Right cardiac atrium (tissue), 5 donors: ENCODE measurements at places on chromosomes 1 and 21. TPM values are rescaled to one million over a fixed set of nuclear protein-coding genes. Genes with fewer than 3 reads are reported as not detected.

Gene ZSWIM5
- 1.9 TPM for total RNA-seq

Gene ANGPTL3
- not detected for total RNA-seq

Gene SLFNL1
- 0.53 TPM for total RNA-seq

Gene RXFP4
- not detected for total RNA-seq

Gene PTPN7
- total RNA-seq, result 0.82 TPM

Gene RNPEP
- 18.7 TPM for total RNA-seq

Gene ZMYND12
- 1.7 TPM for total RNA-seq

Gene ATF3
- total RNA-seq, result 24.4 TPM

Gene TRIM58
- total RNA-seq, result 0.25 TPM

Gene RAP1GAP
- 15.3 TPM for total RNA-seq

Gene HES2
- total RNA-seq, result not detected

Gene ATAD3B
- 9.2 TPM for total RNA-seq

Gene FABP3
- total RNA-seq, result 2,322 TPM

Gene TMEM82
- not detected for total RNA-seq

Gene HSF2BP
- total RNA-seq, result 0.42 TPM

Gene TCP10L
- 1.4 TPM for total RNA-seq

Gene ARHGAP30
- total RNA-seq, result 4.5 TPM

Gene ANGEL2
- total RNA-seq, result 25.4 TPM

Gene FAM151A
- 0.59 TPM for total RNA-seq

Gene EDARADD
- total RNA-seq, result 0.40 TPM

Gene NEGR1
- 17.2 TPM for total RNA-seq

Gene F5
- 12.2 TPM for total RNA-seq
